ENCODE measurements at places on chromosomes 7 and 10.

- DNase-seq: no peak
Observed at GRCh38 chr7:151704960-151705635, 171.8 kb downstream of the PRKAG2 start.

GRCh38 chr10:63922468-63923284, 401.5 kb downstream of the REEP3 start:
- DNase-seq: no peak

DNA sequence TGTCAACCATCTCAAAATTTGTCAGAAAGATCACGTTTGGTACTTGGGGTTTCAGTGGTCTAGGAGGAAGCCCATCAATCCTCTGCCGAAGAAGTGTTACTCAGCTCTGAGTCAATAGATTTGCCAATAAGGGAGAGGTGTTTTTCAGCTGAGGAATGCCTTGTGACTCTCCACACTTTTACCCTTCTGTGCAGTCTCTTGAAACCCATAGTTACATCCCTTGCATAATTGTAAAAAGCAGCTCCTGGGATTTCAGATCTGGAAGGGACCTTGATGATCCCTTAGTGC, 47.5 kb downstream of the INSYN2A start:
- no peak for DNase-seq

- no peak for DNase-seq
Observed at GRCh38 chr7:26147030-26147429, 5.0 kb upstream of the NFE2L3 start.

GRCh38 chr7:24192053-24192452, 91.9 kb upstream of the NPY start:
- no peak for DNase-seq

GRCh38 chr10:67852761-67853160, 14.8 kb upstream of the DNAJC12 start:
- DNase-seq: no peak

DNA sequence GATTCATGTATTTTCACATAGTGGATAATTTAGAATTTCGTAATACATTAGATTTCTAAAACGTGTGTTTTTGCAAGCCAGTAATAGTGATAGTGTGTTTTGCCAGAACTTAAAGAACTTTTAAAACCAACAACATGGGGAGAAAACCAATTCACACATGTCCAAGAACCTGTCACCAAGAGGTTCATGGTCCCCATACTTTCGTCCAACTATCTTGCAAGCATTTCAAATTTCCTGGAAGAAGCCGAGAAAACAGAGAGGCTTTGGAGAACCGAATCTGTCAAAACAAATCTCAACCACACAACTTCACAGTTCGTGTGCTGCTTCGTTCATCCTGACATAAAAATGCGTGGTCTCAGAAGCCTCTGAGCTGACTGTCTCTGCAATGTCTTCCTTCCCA, 31.9 kb downstream of the GFRA1 start:
- no peak for DNase-seq

GRCh38 chr10:14192746-14193145, 138.0 kb downstream of the FRMD4A start:
- DNase-seq: no peak

- no peak for DNase-seq
Observed at GRCh38 chr10:28681291-28681763, 4.0 kb downstream of the BAMBI start.

DNA sequence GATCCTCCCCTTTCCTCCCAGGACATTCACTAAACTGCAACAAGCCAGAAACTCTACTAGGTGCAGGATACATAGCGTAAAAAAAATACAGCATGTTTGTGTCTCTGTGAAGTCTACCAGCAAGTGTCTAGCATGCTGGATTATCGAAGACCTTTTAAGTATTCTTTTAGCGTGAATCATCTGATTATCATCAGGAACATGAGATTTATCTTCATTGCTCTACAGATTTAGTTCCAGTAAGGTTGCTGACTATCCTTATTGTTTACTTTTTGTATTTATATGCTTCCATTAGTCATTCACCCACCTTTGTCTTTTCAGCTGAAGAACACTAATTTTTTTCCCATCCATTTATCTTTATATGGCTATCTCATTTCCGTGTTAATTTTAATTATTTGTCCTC, 62.8 kb downstream of the PDZD8 start:
- no peak for DNase-seq

GRCh38 chr7:129778770-129779601, 167.5 kb downstream of the NRF1 start:
- DNase-seq: no peak

DNA sequence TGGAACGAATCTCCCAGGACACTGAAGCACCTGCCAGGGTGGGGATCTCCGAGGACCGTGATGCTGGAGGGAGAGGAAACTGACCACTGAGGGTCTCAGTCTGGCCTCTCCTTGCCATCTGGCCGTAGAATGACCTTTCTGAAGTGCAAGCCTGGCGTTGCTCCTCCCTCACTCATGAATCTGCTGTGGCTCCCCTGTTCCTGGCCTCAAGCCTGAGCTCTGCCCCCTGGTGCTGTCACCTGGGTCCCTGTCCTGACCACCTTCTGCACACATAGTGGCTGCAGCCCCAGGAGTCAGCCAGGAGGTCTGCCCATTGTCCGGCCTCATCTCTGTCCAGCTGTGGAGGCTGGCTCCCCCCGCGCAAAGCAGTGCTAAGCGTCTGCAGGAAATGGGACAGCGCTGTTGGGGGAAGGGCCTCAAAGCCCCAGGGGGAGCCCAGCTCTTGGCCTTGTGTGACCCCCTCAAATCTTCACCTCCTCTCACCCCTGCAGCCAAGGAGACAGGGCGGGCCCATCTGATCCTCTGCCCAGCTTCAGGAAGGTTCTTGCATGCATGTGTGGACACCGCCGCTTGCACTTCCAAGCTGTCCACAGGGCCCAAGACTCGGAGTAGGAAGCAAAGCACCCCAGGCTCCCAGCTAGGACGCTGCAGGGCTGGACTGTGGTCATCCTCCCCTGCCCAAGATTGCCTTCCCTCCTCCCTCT, 65.7 kb downstream of the MYL10 start:
- DNase-seq: no peak

- no peak for DNase-seq
Observed at GRCh38 chr7:119724041-119724792, 548.8 kb upstream of the KCND2 start.

GRCh38 chr7:114141415-114141814, 222.6 kb upstream of the PPP1R3A start:
- DNase-seq: no peak

DNA sequence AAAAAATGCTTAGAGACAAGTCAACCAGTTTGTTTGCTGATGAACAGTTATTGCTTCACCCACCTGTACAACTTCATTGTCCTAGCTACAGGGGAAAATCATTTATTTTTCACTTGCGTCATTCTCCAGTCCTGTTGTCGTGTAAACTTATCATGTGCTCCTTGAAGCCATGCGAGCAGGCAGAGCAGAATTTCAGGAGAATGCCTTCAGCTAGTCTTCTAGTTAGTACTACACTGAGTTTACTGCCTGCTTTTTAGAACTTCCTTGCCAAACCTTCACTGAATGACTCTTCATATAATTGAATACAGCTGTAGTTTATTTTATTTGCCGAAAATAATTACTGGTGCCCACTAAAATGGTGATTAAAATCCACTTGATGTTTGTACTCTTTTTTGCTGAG, 15.6 kb downstream of the RPA3 start:
- no peak for DNase-seq

DNA sequence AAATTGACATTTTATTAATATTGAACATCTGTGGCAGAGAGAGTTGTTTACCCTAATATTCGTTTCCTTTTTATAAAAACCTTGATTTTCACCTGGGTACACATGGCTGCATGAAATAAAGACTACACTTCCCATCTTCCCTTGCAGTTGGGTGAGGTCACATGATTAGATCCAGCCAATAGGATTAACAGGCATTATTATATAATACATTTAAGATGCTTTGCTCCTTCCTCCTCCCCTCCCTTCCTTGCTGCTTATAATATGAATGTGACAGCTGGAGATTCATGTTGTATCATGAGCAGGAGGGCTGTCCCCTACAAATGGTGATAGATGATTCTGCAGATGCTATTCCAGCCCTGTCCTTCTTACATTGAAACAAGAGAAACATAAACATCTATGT, 146.6 kb downstream of the SH2D4B start:
- DNase-seq: no peak

- no peak for DNase-seq
Observed at GRCh38 chr7:156096771-156097538, 284.7 kb upstream of the SHH start.

GRCh38 chr7:5681423-5681822, 100.0 kb downstream of the RNF216 start:
- no peak for DNase-seq

Measured in substantia nigra (tissue), 51 donors.